ENCODE measurements at places on chromosomes 6 and 20.
A peak's percentile ranks its signal among the peaks of the same experiment; 100 is the strongest.

DNA sequence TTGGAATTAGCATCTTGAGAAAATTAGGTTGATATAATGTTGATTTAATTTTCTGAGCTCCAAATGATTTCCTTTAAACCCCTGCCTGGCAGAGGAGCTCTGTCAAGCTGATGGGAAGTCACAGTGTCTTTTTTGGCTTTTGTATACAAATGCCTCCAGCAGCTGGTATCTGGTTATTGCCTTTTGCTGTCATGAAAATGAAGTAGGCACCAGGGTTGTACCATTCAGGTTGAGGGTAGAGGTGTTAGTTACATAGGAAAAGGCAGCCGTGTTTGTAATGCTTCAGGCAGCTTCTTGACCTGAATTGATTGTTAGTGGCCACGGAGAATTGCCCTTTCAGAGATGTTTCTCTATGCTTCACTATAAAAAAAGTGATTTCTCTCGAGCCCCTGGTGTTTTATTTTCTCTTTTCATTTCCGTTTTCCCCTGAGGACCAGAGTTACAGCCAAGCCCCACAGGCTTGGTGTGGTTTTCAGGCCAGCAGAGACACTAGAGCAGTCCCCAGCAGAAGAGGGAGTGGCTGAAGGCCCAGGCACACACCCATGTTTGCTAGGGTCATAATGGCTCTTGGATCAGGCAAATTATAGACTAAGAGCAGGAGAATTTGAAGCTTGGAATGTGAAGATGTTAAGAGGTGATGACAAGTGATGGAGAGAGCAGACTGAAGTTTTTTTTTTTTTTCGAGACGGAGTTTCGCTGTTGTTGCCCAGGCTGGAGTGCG is 21.6 kb downstream of the CMTR1 start:
- DNase-seq: no peak

DNA sequence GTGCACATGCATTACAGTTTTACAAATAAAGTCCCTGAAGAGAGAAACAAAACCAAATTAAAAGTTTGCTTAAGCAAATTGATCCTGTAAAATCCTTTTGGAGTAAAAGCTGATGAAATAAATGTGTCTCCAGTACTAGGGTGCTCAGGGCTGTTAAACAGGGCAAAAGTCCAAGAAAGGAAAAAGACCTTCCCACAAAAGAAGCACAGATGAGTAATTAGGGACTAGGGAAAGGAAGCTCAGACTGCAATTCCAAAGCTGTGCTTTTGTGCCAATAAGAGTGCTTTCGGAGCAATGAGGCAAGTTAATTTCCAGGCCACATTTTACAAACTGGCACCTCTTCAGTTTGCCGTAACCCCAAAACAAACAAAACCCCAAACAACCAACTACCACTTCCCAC is 10.4 kb upstream of the RNF182 start:
- no peak for DNase-seq

DNA sequence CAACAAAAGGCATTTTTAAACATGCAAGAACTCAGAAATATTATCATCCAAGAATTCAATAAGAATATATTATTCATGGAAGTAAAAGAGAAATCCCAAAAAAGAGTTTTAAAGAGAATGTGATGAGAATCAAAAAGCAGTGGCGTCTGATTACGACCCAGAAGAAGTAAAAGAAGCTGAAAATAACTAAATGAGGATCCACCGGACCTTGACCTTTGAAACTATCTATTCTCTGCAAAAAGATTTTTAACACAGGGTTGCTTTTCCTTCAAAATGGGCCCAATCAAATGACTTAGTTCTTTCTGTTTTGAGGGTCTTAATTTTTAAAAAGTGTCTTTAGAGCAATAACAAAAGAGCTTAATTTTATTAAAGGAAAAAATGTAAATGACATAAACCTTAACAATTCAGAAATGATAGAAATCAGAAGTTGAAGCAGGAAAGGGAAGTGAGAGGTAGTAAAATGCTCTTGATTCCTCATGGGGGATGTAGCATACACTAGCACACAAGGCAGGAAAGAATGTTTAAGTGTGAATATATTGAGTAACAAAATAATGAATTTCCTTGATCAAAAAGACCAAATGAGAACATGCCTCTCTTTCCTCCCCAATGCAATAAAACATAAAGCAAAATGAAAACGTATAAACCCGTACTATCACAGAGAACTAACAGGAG is 223.1 kb upstream of the PRDM1 start:
- no peak for DNase-seq

DNA sequence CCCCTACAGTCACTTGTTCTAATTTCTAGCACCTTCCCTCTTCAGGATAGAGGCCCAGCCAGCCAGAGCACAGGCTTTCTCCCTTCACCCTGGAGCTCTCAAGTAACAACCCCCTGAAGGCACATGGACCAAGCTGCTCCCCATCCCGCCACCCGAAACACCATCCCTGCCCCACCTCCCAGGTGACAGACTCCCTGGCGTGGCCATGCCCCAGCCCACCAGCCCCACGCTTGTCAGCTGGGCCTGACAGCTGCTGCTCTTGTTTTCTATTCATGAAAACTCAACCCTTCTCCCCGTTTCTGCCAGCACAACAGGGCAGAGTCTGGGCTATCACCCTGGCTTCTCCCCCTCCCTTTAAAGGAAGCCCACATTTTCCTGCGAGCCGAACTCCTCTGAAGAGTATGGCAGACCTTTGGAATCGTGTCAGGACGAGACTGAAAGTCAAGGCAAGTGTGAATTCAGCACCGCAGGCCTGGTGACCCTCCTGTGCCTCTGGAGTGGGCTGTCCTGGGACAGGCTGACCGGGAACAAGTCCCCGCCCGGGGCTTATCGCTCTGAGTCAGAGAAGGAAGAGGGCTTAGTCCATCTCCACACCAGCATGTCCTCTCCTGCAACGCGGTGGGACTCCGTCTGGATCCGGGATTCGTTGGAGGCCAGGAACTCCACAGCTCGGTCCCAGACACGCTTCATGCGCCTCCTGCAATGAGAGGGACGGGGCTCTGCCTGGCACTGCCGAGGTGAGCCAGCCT is 16.7 kb downstream of the LEMD2 start:
- no peak for DNase-seq

GRCh38 chr6:170067181-170067641 is 223.7 kb downstream of the DLL1 start:
- DNase-seq: peak; percentile 61

DNA sequence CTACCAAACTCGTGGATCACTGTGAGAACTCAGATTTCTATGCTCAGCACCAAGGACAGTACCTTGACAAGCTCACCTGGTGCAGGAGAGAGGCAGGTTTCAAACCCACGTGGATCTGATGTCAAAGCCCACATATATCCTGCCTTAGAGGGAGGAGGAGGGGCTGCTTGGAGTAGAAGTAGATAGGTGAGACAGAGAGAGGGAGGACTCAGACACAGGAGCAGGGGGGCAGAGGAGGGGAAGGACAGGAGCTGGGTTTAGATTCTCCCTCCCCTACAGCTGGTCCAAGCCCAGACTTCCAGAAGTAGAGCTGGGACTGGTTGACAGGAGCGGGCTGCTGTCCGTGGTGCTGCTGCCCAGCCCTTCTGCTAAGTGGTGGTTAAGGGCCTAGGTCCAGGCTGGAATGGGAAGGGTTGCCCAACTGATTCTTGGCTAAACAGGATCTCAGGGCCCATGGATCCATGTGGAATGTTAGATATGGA is 77.5 kb downstream of the CDH22 start:
- no peak for DNase-seq

GRCh38 chr20:38057351-38057972 is 23.9 kb downstream of the RPRD1B start:
- DNase-seq: peak; percentile 89

GRCh38 chr20:55684578-55684977 is 320.7 kb downstream of the CBLN4 start:
- DNase-seq: no peak

- DNase-seq: no peak
These were observed 144.8 kb upstream of the LAMA2 start for GRCh38 chr6:128738112-128738511.

GRCh38 chr6:98937351-98937750 is 10.4 kb downstream of the FBXL4 start:
- no peak for DNase-seq

GRCh38 chr6:95660544-95660943 is 83.2 kb downstream of the MANEA start:
- DNase-seq: no peak

DNA sequence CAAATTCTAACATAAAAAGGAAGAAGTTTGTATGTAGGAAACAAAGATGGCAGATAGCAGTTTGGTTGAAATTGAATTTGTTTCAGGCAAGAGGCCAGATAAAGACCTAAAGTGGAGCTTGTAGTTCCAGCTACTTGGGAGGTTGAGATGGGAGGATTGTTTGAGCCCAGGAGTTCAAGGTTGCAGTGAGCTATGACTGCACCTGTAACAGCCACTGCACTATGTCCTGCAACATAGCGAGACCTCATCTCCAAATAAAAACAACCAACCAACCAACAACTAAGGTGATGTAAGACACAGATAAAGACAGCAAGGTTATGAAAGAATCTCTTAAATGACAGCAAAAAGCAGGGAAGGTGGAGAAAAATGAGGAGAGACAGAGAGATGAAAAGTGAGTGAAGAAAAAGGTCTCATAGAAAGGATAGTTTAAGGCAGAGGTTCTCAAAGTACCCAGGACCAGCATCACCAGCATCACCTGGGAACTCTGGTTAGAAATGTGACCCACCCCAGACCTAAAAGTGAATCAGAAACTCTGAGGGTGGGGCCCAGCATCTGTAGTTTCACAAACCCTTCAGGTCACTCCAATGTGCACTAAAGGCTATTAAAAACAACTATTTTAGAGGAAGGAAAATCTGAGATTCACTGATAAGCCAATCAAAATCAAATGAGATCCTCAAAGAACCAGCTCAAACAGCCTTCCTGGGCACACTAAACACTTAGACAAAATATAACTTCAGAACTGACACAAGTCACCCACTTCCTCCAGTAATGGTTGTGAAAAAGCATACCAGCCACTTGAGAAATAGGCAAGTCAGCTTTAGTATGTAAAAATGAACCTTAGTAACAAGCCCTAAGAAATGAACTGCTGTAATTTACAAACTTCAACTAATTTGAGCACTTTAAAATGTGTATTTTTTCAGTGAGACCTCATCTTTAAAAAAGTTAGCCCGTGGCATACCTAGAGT is 57.6 kb downstream of the FAM184A start:
- DNase-seq: no peak

DNA sequence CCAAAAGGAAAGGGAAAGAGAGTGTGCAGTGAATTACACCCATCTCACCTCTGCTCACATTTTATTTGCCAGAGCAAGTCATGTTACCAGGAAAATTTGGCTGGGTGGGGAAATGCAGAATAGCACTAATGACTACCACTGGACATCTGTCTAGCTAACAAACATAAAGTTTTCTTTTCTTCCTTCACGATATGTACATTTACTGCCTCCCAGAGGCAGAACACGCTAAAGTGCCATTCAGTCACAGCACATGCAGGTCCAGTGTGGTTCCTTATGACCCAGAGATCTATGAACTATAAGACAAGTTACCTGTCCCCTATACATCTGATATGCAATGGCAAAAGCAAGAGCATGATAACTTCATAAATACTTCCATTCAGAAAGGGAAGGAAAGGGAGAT is 194.1 kb downstream of the OGFRL1 start:
- DNase-seq: no peak

- DNase-seq: no peak
These were observed 155.1 kb downstream of the CDC5L start for GRCh38 chr6:44542401-44543116.

- DNase-seq: no peak
These were observed 295.8 kb downstream of the TBC1D7 start for GRCh38 chr6:13032566-13032965.

DNA sequence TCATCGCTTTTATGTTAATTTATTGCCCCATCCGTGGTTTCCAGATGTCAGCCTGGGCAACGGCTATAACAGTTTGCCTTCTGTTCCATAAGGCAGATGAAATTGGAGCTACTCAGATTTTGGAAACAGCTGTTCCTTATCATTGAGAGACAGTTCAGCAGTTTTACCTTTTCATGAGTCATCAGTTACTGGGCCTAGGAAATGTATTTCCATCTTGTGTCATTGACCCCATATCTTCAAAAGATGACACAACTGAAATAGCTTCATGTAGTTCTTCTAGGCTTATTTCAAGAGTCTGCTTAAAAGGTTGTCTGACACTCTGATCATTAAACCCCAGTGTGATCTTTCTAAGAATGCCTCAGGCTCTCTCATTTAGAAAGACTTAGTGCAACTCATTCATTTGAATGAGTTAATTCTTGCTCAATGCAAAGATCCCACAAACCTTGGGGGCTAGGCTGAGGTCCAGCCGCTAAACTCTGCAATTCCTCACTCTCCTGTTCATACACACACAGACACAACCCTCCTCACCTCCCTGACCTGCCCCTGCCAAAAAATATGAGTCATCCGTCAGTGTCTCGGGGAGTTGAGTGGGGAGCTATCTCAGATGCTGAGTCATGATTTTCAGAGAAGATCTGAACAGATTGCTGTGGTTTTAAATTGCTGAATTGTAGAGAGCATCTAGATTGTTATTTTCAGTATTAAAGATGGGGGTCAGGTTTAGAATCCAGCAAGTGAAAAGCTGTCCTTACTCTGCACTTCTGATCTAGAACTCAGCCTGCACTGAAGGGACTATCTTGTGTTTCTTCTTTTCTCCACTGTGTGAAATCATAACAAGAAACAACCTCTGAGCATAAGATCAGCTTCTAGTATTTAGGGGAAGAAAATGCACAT is 61.8 kb downstream of the RPP40 start:
- DNase-seq: no peak

DNA sequence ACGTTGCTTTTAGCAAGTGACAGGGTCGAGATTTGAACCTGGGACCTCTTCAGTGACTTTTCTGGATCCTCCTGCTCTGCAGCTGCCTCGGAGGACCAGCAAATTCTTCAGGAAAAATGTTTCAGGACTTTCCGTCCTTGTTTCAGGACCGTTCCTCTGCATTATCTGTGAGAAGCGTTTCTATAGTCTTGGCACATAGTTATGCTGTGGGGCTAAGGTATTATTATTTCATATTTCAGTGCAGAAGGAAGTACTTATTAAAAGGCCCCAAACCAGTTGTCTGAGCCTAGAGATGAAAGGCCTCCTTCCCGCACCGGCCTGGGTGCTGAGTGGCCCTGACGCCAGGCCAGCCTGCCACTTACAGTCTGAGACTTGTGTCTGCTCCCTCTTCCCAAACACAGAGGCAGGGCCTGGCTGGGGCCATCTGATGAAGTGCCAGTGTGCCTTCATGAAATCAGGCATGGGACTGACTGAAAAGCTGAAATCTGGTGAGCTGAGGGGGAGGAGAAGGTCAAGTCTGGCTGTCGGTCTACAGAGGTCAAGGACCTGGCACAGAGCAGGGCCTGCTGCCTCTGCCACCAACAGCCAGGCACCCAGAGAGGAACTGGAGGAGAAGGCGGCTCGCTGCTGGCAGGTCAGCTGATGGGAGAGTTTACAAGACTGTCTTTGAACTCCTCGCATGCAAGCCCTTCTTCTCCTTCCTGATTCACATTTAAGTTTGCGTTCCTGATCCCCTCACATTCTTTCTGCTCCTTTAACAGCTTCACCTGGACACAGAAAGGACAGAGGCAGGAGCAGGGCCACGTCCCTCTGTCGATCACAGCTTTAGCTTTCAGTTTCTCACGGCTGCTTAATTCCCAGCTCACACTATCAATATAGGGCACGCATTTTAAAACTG is 8.9 kb upstream of the QKI start:
- DNase-seq: peak; percentile 86

- no peak for DNase-seq
These were observed 71.7 kb downstream of the HIVEP1 start for GRCh38 chr6:12083763-12084162.

GRCh38 chr20:36062799-36063198 is 91.7 kb upstream of the EPB41L1 start:
- no peak for DNase-seq

Measured in sigmoid colon (tissue), 7 donors.